ENCODE measurements at places on chromosomes 4 and X. TPM values are rescaled to one million over a fixed set of nuclear protein-coding genes. Genes with fewer than 3 reads are reported as not detected.
A peak's percentile ranks its signal among the peaks of the same experiment; 100 is the strongest.

GRCh38 chr4:59608466-59608865 lies 1591.7 kb upstream of the ADGRL3 start:
- DNase-seq: no peak

The ART3 gene
- total RNA-seq: 6.5 TPM

The AMTN gene
- total RNA-seq: not detected

- DNase-seq: peak; percentile 24
Observed at GRCh38 chrX:52979568-52979967, 21.2 kb upstream of the FAM156A start.

GRCh38 chrX:124343016-124343415 lies 3.3 kb upstream of the SH2D1A start:
- no peak for DNase-seq
